ENCODE measurements at places on chromosomes 7 and 10.

DNA sequence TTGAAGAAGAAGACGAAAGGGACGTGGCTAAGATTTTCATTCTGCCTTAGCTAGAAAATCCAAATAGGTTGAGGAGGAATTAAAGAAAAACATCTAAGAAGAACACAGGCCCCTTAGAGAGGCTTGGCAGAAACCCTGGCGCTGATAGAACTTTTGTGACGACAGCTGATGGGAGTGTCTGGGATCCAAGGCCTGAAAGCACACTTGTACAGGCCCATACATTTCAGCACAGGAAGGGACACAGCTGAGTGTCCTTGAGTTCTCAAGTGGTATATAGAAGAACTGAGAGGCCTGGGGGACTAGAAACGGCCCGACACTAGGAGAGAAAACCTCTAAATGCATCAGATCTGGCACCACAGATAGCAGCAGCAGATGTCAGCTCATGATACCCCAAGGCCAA is 39.5 kb downstream of the PRPS1L1 start:
- no peak for DNase-seq

GRCh38 chr7:123303926-123304325 is 104.2 kb upstream of the SLC13A1 start:
- no peak for DNase-seq

- no peak for DNase-seq
These were observed 81.9 kb upstream of the PRKG1 start for GRCh38 chr10:50992356-50992901.

- no peak for DNase-seq
These were observed 155.4 kb upstream of the CACNA2D1 start for GRCh38 chr7:82598958-82599357.

- no peak for DNase-seq
These were observed 74.2 kb upstream of the LRRC4 start for GRCh38 chr7:128105228-128106022.

DNA sequence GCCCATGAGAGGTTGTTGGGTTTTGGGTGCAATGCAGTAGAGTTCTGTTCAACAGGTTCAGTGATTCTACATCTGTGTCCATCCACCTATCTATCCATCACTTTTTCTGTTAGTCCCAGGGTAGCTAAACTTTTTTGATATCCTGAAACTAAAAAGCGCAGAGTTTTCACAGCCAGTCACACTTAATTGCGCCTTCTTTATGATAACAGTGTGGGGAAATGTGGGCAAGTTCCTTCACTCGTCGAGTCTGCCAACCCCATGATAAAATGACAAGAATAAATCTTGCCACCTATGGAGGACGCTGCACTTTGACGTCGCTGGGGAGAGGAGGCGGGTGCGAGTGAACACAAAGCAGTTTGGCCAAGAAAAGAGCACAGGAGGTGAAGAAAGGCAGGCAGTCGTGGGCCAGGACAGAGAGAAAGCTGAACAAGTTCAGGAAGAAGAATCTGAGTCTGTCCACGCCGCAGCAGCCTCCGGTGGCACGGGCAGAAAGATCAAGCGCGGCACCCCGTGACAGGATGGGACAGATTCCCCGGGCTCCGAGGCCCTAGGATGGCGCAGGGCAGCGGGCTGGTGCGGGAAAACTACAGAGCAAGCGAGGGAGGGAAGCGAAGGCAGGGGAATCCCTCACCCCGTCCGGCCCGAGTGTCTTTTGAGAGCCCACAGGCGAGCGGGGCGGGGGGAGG is 9.2 kb downstream of the SP8 start:
- DNase-seq = no peak

- DNase-seq = peak; percentile 29
These were observed 83.4 kb upstream of the SMNDC1 start for GRCh38 chr10:110387983-110388686.

DNA sequence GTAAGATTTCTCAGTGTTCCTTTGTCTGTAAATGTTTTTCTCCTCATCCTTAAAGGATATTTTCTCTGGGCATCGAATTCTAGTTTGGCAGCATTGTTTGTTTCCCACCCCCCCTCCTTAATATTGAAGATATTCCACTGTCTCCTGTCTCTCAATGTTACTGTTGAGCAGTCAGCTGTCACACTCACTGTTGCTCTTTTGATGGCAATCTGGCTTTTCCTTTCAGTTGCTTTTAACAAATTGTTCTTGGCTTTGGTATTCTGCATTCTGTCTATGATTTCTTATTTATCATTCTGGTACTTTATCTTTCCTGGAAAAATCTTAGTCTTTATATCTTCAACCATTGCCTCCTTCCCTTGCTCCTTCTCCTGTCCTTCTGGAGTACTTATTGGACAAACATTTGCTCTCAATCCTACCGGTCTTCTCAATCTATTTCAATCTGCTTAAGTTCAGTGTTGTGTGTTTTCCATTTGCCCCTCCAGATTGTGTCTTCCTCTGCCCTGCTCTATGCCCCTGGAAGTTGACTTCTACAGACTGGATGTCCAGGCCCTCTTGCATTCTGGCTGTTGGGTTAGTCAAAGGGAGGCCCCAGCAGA is 9.3 kb upstream of the GTPBP4 start:
- DNase-seq = no peak

GRCh38 chr7:48380921-48381320 is 209.7 kb downstream of the ABCA13 start:
- DNase-seq = no peak

DNA sequence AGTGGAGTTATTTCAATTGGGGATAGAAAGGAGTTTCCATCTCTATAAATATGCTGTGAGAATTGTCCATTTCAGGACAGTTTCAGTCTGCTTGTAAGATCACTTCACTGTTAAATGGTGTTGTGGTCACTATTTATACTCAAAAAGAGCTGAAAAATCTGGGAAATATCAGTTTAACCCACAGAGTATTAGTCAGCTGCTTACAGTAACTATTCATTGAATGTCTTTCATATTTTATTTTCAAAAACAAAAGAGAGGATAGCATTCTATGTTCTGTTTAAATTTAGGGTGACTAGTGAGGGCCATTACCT is 85.4 kb upstream of the PLXDC2 start:
- no peak for DNase-seq

GRCh38 chr7:88217675-88218428 is 2.0 kb downstream of the SRI start:
- no peak for DNase-seq

DNA sequence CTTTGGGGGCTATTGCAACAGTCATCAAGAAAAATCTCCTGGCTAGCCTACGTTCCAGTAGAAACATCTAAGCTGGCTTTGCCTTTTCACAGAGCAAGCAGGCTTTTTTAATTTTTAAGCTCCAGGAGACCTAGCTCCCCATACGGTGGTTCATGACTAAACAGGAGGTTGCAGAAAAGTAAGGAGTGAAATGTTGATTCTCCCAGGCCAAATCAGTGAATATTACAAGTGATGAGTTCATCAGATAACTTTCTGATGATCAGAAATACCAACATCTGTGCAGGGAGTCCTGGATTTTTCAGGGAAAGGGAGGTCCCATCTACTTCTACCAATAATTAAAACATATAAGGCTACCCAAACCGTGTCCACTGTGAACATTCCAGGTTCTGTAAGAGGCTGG is 477.3 kb upstream of the CELF2 start:
- no peak for DNase-seq

GRCh38 chr10:83012866-83013265 is 1126.4 kb upstream of the GHITM start:
- DNase-seq = no peak

DNA sequence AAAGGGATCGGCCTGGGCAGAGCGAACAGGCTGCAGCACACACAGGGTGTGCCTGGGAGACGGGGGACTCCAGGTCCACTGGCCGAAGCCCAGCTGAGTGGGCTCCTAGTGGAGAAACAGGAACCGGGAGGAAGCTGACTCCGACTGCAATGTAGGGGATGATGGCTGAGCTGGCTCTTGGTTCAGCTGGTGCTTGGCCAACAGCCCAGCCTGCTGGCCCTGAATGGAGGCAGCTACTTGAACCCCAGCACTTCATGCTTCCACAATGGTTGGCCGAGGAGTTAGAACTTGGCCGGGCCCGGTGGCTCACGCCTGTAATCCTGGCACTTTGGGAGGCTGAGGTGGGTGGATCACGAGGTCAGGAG is 27.0 kb upstream of the FRAT2 start:
- no peak for DNase-seq

GRCh38 chr10:98030991-98031431 is 590 bp upstream of the CRTAC1 start:
- peak; percentile 52 for DNase-seq

DNA sequence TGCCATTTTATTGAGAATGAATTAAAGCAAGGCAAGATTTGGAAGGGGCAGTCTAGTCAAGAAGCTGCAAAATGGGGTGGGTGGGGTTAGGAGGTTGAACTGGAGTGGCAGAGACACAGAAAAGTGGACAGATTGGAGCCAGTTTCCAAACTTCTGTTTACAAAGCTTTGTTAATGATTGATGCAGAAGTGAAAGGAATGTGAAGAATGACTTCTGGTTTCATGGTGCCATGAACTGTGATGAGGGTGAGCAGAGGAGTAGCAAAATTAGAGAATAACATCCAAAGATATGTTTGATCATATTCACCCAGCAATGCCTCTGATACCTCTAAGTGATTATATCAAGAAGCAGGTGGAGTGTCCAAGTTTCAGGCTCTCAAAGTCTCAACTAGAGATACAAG is 1118.0 kb upstream of the C7orf33 start:
- no peak for DNase-seq

GRCh38 chr10:117936141-117936540 is 110.6 kb downstream of the RAB11FIP2 start:
- no peak for DNase-seq

DNA sequence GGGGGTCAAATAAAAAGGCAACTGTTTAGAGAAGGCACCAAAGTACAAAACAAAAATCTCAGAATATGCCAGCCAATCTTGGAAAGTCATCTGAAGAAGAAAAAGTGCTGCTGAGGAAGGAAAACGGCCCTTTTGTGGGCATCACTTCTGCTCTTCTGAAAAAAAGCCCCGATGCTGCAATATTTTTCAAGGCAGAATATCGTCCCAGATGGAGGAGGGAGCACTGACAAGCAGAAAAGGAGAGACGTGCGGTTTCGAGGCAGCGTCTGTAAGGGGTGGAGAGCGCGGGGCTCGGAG is 959 bp upstream of the ATRNL1 start:
- DNase-seq = no peak

DNA sequence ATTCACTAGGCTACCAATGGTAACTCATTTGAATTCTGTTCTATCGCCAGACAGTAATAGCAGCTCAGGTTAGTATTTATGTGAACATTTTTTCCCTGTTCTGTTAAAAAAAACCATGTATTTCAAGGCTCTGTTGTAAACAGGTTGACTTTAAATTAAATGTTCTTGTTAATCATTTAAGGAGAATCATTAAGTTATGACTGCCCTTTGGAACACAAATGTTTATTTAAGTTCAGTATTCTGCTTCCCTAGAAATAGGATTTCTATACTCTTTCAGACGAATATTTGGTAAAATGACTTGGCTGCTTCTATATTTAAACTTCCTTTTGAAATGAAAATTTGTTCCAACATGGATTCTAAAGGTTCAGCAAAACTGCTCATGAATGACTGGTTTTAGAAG is 13.1 kb upstream of the CROT start:
- DNase-seq = no peak

GRCh38 chr10:86968271-86968993 is at the start of gene ADIRF:
Gene ADIRF, plus strand, starts transcription at chr10:86968482. Its CDS starts 63 bp downstream, at chr10:86968545.
- no peak for DNase-seq

GRCh38 chr7:90931986-90932916 is 332.0 kb upstream of the FZD1 start:
- DNase-seq = no peak

DNA sequence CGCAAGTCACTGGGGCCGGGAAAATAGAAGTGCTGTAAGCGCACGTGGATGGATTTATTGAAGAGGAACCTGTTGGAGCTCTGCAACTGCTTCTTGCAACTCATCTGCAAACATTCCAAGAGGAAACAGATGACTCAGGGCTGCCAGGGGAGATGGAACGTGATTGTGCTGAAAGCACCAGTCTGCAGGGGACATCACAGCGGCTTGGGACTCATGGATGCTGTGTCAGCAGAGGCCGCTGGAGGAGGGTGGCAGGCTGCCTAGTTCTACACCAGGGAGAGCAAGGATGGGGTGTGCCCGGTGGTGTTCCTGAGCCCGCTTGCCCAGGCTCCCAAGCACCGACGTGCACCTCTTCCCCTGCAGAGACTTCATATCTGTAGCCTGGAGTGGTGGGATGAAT is 515.7 kb downstream of the TCERG1L start:
- DNase-seq = no peak

GRCh38 chr10:98611436-98611835 is 164.7 kb upstream of the HPS1 start:
- no peak for DNase-seq

GRCh38 chr10:112082120-112082519 is 101.4 kb downstream of the GPAM start:
- DNase-seq = no peak

DNA sequence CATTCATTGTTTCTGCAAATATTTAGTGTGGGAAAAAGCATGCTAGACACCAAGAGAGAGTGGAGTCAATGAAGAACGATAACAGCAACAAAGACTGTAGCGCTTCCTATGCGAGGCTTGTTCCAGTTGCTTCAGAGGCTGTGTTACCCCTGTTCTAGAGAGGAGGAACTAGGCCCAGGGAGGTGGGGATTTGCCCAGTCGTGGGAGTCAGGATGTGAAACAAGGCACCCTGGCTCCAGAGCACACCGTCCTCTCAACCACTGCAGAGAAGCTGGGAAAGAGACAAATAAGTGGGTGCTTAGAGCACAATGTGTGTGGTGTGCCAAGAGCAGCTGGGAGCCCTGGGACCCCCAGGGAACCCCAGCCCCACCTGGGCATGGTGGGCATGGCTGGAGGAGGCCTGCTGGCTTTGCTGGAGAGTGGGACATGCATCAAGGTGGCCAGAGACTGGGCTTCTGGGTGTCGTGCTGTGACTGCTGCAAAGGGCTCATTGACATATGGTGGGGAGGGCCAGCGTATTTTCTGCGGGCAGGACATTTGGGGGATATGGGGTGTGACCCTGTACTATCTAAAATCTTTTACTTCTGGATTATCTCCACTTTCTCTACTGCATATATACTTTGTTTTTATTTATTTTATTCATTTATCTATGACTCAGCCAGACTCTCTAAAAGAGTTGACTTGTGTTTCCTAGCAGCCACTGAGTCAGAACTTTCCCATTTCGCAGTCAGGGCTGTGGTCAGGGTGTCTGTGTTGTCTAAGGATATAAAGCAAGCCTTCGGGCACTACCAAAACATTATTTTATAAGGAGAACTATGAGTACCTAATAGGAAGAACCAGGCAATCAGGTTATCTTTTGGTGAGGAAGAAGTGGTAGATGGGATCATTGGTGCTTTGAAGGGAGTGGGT is 95.4 kb downstream of the TCF7L2 start:
- DNase-seq = no peak

DNA sequence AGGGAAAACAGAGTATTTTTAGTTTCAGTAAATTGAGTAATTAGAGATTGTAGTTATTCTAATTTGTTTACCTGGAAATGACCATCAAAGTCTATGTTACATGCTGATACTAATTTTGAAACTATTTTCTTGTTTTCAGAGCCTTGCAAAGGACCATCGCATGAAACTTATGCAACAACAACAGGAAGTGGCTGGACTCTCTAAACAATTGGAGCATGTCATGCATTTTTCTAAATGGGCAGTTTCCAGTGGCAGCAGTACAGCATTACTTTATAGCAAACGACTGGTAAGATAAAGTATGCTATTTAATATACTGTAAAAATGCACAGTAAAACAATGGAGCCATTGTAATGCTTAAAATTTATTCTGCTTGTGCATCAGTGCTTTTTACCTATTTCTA is 78.5 kb downstream of the TRIM24 start:
- DNase-seq = no peak

GRCh38 chr7:34108165-34108564 is 202.8 kb downstream of the BMPER start:
- no peak for DNase-seq

GRCh38 chr10:97499561-97500296 is 1.0 kb downstream of the UBTD1 start:
- no peak for DNase-seq

- no peak for DNase-seq
These were observed 62.2 kb downstream of the SAMD9 start for GRCh38 chr7:93055543-93056107.
